ENCODE measurements at places on chromosomes 6 and 20.

DNA sequence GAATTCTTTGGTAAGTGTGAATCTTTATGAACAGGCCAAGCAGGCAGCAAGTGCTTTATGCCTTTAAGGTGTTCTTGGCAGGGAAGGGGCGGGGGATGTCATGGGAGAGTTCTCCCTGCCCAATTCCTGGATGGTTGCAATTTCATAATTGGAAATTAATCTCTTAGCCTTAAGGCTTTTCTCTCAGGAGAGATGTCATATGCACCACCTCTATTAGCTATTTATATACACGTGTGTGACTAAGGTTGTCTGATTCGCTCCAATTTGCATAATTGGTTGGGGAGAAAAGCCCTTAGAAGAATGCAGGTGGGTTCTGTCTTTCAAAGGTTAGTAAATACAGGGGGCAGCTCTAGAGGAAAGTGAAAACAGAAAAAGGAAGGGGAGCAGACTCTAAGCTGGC is 5.2 kb upstream of the ENPP5 start:
- no peak overlapping the region for H3K4me3 ChIP-seq
- no peak for DNase-seq
- H3K27me3 ChIP-seq, result peaks cover 8% of the 10 kb centered on the region
- H3K27ac ChIP-seq, result no peak overlapping the region

- no peaks in the 10 kb centered on the region for H3K4me1 ChIP-seq
- H3K4me3 ChIP-seq, result no peak overlapping the region
- H3K36me3 ChIP-seq, result no peaks in the 10 kb centered on the region
These were observed 61.2 kb downstream of the GCLC start for GRCh38 chr6:53483423-53484353.

DNA sequence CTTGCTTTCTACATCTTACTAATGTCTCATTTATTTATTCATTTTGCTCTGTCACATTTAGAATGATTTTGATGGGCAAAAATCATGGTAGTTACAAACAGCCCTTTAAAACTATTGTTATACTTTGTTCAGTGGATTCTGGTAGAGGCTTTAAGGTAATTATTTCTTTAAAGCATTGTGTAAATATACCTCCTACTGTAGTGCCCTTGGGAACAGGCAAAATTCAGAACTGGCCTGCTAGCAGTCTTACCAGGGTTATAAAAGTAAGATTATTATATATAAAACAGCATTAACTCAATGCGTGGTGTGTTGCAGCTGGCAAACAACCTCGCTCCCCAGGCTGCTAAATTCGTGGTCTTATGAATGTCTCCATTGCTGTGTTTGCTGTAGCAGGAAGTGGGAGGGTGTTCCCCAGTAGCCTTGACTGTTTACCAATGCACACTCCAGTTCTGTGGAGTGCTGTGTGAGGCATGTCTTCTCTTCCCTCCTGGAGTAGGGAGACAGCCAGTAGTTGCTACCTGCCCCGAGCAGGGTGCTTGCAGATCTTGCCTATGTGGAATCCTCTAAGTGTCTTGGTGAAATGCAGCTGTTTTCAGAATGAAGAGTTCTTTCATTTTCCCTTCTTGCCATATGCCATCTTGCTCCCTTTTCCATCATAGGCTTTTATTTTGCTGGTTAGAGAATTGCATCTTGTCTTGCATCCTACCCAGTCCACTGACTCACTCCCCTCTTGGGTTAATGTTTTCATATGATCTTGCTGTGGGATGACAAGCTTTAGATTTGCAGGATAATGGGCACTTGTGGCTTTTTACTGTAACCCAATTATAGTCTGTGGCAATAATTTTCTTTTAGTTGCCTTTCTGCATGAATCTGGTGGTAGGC is 45.3 kb downstream of the IGF2R start:
- H3K27me3 ChIP-seq, result no peaks in the 10 kb centered on the region
- H3K4me3 ChIP-seq, result no peak overlapping the region
- no peaks in the 10 kb centered on the region for H3K4me1 ChIP-seq
- H3K27ac ChIP-seq, result peak overlapping the region; percentile 34
- no peak for DNase-seq
- peaks cover 56% of the 10 kb centered on the region for H3K36me3 ChIP-seq

DNA sequence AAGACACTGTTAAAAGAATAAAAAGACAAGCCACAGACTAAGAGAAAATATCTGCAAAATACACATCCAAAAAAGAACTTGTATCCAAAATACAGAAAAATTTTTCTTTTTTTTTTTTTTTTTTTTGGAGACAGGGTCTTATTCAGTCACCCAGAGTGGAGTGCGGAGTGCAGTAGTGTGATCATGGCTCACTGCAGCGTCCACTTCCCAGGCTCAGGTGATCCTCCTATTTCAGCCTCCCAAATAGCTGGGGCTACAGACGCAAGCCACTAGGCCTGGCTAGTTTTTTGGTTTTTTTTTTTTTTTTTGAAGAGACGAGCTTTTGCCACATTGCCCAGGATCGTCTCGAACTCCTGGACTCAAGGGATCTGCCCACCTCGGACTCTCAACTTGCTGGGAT is 3.1 kb downstream of the ZUP1 start:
- no peaks in the 10 kb centered on the region for H3K27me3 ChIP-seq
- no peak for DNase-seq
- peak overlapping the region; percentile 34 for H3K4me3 ChIP-seq
- H3K36me3 ChIP-seq, result peaks cover 2% of the 10 kb centered on the region
- peaks cover 21% of the 10 kb centered on the region for H3K4me1 ChIP-seq

- H3K4me3 ChIP-seq, result no peak overlapping the region
- no peaks in the 10 kb centered on the region for H3K36me3 ChIP-seq
- H3K27me3 ChIP-seq, result peaks cover 59% of the 10 kb centered on the region
- no peak overlapping the region for H3K27ac ChIP-seq
- no peak for DNase-seq
These were observed 79.3 kb upstream of the TOP1 start for GRCh38 chr20:40949346-40949745.

- peaks cover 12% of the 10 kb centered on the region for H3K27me3 ChIP-seq
- no peaks in the 10 kb centered on the region for H3K36me3 ChIP-seq
- DNase-seq, result no peak
These were observed 28.7 kb downstream of the ISM1 start for GRCh38 chr20:13249798-13250170.

DNA sequence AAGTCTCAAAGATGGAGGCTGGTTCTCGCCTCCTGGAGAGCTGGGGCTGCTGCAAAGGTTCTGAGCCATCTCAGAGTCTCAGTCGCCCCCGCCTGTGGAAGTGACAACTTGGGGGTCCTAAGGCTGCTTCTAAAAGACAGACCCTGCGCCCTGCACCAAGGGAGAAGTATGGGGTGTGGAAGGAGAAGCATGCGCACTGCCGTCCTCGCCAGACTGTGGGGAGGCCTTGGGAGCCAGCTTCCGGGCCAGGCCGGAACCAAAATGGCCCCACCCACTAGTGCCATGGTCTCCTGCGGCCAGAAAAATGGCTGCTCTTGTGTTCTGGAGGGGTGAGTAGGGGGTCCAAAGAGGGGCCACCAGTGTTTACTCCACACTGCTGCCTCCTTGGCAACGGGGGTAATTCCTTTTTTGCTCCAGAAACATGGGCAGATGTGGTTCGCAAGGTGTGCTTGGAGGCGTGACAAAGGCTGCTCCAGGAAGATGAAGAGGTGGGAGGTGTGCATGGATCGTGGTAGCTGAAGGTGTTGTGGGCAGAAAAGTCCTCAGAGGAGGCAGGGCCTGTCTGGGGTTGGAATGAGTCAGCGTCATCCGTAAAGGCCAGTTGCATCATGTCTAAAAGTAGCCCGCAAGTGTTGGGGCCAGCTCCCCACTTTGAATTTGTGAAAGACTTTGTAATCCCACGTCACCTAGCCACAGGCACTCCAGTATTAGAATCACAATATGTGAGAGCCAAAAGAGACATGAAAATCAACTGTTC is 329.8 kb upstream of the SOX4 start:
- H3K4me3 ChIP-seq, result no peak overlapping the region
- DNase-seq, result no peak
- H3K36me3 ChIP-seq, result no peaks in the 10 kb centered on the region
- H3K4me1 ChIP-seq, result peaks cover 14% of the 10 kb centered on the region

DNA sequence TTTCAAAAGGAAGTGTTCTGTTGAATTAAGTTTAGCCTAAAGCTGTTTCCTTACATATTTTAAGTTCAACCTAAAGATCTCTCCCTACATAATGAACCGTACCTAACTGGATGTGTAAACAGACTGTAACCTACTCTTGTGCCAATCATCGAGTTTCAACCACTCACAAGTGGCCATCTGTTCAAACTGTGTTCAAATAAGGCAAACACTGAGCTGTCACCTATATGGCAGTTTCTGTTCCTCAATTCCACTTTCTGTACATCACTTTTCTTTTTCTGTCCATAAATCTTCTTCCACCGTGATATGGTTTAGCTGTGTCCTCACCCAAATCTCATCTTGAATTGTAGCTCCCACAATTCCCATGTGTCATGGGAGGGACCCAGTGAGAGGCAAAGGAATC is 428.6 kb downstream of the HACE1 start:
- H3K4me1 ChIP-seq, result peaks cover 6% of the 10 kb centered on the region
- H3K27me3 ChIP-seq, result no peaks in the 10 kb centered on the region
- no peak for DNase-seq
- H3K27ac ChIP-seq, result no peak overlapping the region

- H3K27me3 ChIP-seq, result no peaks in the 10 kb centered on the region
- no peak for DNase-seq
- H3K4me1 ChIP-seq, result no peaks in the 10 kb centered on the region
- no peaks in the 10 kb centered on the region for H3K36me3 ChIP-seq
- H3K27ac ChIP-seq, result no peak overlapping the region
These were observed 134.0 kb downstream of the GRIK2 start for GRCh38 chr6:101527467-101527866.

- H3K4me1 ChIP-seq, result peaks cover 1% of the 10 kb centered on the region
- no peak overlapping the region for H3K4me3 ChIP-seq
- no peak overlapping the region for H3K27ac ChIP-seq
- no peak for DNase-seq
- H3K27me3 ChIP-seq, result no peaks in the 10 kb centered on the region
These were observed 44.4 kb downstream of the EPM2A start for GRCh38 chr6:145690969-145691368.

Data from progenitor cell of endocrine pancreas (in vitro differentiated cells).